Adrenal gland (tissue), 19 donors: ENCODE measurements at places on chromosomes 13 and 19. TPM values are rescaled to one million over a fixed set of nuclear protein-coding genes. Genes with fewer than 3 reads are reported as not detected.
A peak's percentile ranks its signal among the peaks of the same experiment; 100 is the strongest.

- DNase-seq: peak; percentile 47
These were observed at the start of gene ARHGEF1 for GRCh38 chr19:41882568-41883462. ARHGEF1 (plus strand) TSS chr19:41883184; CDS start chr19:41888083, 4,899 bp downstream.

DNA sequence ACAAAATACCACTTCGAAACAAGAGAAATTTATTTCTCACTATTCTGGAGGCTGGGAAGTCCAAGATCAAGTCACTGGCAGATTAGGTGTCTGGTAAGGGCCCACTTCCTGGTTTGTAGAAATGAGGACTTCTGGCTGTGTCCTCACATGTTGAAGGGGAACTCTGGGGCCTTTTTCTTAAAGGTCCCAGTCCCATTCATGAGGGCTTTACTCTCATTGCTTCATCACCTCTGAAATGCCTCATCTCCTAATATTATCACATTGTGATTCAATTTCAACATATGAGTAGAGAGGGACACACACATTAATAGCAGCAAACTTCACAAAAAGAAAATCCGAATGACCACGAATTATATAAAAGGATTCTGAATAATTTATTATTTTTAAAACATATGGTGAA lies 21.6 kb upstream of the SIGLEC14 start:
- no peak for DNase-seq

GRCh38 chr19:41096353-41096752 lies 8.1 kb downstream of the CYP2A13 start:
- DNase-seq: no peak

DNA sequence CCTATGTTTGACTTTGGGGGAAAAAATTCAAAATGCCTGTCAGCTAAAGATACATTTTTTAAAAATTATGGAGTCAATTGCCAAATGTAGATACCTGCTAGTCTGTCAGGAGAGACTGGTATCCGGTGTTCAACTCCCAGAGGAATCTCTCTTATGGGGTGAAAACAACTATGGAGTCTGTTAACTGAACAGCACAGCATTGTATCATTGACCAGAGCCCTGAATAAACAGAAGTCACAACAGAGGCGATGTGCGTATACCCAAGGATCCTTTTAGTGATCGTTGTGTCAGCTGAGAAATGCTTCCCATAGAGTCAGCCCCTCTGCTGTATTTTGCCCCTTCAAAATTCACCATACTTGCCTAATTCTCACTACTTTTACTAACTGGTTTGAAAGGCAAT lies 257.3 kb downstream of the GPC5 start:
- no peak for DNase-seq

GRCh38 chr13:35283856-35284255 lies 192.6 kb downstream of the MAB21L1 start:
- no peak for DNase-seq

Gene FCGBP
- 267 TPM for total RNA-seq
